ENCODE measurements at places on chromosomes 4 and X.

DNA sequence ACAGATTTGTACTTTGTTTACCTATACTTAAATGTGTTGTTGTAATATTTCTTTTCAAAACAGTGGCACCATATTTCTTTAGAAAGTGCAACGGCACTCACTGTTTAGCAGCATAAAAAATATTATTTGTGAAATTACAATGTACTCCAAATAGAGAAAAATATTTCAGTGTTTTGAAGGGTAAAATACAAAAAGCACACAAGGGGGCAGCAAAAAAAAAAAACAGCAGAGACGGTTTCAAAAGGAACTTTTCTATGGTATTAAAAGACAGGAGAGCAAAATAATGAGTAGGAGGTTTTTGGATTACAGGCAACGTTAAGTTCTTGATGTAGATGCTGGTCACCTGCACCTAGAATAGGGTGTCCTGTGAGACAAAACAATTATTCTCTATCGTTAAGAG is 2.0 kb downstream of the NUDT11 start:
- no peak for DNase-seq

DNA sequence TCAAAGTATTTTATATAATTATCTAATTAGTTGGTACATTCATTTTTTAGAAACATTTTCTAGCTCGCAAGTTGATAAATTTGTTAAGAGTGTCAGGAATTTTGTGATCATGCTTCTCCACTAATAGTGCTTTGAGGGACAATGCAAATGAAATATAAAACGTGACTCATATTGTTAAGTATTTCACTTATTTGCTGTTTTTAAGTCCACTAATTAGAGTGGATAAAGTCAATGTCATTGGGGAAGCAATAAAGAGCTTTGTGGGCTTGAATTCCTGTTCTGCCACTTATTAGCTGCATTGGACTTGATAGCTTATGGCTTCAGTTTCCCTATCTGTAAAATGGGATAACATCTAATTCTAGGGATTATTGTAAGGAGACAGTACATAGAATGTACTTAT is 26.5 kb upstream of the ANAPC4 start:
- DNase-seq, result no peak

- DNase-seq, result no peak
Observed at GRCh38 chrX:48003367-48003757, 427 bp downstream of the ZNF182 start.

- no peak for DNase-seq
Observed at GRCh38 chr4:155761916-155762315, 3.1 kb downstream of the GUCY1B1 start.

GRCh38 chr4:94346541-94346940 is 3.9 kb upstream of the HPGDS start:
- no peak for DNase-seq

DNA sequence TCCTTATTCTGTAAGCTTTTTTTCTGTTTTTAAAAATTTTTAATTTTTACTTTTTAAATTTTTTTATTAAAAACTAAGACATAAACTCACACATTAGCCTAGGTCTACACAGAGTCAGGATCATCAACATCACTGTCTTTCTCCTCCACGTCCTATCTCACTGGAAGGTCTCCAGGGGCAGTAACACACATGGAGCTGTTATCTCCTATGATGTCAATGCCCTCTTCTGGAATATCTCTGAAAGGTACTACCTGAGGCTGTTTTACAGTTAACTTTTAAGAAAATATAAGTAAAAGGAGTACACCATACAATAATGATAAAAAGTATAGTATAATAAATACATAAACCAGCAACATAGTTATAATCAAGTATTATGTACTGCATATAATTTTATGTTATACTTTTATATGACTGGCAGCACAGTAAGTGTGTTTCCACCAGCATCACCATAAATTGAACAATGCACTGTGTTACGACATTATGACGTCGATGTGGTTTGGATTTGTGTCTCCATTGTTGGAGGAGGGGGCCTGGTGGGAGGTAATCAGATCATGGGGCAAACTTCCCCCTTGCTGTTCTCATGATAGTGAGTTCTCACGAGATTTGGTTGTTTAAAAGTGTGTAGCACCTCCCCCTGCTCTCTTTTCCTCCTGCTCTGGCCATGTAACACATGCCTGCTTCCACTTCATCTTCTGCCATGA is 21.3 kb downstream of the IL15 start:
- DNase-seq, result no peak

DNA sequence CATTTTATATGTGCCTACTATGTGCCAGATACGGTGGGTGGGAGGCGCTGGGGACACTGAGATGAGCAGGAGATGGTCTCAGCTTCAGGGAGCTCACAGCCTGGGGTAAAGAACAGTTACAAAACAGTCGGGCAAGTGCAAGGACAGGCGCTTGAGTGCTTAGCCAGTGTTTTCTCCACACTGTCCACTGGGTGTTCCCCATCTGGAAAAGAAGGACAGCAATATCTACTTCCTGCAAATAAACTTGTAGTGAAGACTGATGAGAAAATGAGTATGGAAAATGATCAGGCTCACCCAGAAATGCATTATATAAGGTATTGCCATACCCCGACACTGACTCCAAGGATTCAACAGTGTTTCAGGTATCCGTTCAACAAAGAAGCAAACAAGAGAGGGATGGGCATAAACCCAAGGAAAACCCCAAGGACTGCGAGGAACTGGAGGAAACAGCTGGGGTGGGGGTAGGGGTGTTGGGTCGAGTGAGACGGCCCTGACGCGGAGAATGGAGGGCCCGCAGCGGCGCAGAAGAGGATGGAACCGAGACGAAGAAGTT is 835 bp downstream of the TMEM185A start:
- peak; percentile 2 for DNase-seq

DNA sequence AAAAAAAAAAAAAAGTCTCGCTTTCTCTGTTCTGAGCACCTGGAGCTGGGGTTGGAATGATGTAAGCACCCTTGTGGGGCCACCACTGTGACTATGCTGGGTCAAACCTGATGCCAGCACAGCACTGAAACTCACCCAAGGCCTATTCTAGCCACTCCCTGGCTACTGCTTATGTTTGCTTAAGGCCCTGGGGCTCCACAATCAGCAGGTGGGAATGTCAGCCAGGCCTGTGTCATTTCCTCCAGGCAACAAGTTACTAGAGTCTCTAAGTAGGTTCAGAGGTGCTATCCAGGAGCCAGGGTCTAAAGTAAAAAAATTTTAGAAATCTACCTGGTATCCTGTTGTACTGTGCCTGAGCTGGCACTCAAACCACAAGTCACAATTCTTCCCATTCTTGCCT is 1306.8 kb downstream of the STIM2 start:
- peak; percentile 82 for DNase-seq

GRCh38 chr4:122739174-122739573 is 6.7 kb downstream of the BBS12 start:
- DNase-seq, result peak; percentile 51

GRCh38 chrX:101658661-101659491 is 774 bp downstream of the ARMCX2 start:
- peak; percentile 14 for DNase-seq

Data from foreskin keratinocyte (primary cell).